Stimulated activated CD4-positive, alpha-beta T cell treated with anti-CD3 and anti-CD28 coated beads, Interleukin-1b, Interleukin-23, amount 100 ng/mL, for 24 hours (primary cell): ENCODE measurements at places on chromosomes 2 and 18.

DNA sequence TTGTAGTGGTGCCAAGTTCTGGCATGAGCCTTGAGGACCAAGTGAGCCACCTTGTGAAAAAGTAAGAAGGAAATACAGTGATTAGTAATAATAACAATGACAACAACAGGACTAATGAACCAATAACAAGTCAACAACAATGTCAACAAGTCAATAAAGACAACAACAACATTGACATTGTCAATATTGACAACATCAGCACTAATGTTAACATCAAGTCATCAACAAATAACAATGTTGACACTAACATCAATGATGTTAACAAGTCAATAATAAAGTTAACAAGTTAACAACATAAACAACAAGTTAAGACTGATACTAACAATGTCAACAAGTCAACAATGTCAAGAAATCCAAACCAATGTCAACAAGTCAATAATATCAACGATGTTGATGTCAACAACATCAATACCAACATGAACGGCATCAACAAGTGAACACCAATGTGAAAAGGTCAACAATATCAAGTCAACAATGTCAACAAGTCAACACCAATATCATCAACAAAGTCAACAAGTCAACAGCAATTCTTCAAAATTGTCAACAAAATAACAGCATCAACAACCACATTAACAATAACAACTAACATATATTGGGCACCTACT lies 24.0 kb downstream of the LCT start:
- no peak for DNase-seq

GRCh38 chr18:34075963-34076860 lies 148.5 kb downstream of the NOL4 start:
- no peak for DNase-seq

GRCh38 chr2:232502911-232503808 lies 15.5 kb upstream of the ECEL1 start:
- no peak for DNase-seq

- no peak for DNase-seq
Measured at GRCh38 chr2:149924028-149924427, 336.5 kb upstream of the MMADHC start.

- DNase-seq = no peak
Measured at GRCh38 chr18:10416065-10416464, 38.4 kb upstream of the APCDD1 start.

GRCh38 chr2:177078416-177078815 lies 134.2 kb upstream of the HNRNPA3 start:
- DNase-seq = no peak

- DNase-seq = no peak
Measured at GRCh38 chr18:4058179-4058578, 396.9 kb downstream of the DLGAP1 start.

GRCh38 chr18:53756610-53756972 lies 467.9 kb downstream of the MBD2 start:
- DNase-seq = no peak

DNA sequence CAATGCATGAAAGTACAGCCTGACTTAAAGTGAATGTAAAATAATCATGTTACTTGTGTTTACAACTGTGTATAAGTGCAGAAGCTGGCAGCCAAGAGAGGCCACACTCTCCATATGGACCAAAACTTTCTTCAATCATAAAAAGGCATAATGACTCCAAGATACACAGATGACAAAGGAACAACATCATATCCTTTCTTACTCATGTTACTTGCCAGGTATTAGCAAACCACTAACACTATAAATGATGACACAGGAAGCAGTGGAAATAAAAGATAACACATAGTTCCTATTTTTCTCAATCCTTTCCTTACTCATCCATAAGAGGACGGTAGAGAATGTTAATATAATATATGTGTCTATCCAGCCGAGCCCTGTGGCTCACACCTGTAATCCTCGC lies 400.0 kb upstream of the CDH2 start:
- DNase-seq = no peak

DNA sequence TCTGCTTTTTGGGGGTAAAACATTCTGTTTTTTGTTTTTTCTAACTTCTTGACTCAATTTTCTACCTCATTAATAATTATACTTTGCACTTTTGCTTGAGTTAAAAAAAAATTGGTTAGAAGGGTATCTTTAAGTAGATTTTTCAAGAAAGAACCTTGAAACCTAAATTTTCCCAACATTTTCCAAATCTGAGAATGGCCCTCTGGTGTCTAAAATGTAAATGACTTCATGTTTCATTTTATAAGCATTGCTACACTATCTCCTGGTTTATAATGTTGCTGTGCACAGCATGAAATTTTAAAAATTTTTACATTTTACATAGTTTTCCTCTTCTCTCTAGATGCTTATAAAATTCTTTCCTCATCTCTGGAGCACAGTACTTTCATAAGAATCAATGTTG lies 14.2 kb downstream of the EIF2AK2 start:
- DNase-seq = no peak

GRCh38 chr2:127860130-127860529 lies 2.2 kb upstream of the POLR2D start:
- no peak for DNase-seq

DNA sequence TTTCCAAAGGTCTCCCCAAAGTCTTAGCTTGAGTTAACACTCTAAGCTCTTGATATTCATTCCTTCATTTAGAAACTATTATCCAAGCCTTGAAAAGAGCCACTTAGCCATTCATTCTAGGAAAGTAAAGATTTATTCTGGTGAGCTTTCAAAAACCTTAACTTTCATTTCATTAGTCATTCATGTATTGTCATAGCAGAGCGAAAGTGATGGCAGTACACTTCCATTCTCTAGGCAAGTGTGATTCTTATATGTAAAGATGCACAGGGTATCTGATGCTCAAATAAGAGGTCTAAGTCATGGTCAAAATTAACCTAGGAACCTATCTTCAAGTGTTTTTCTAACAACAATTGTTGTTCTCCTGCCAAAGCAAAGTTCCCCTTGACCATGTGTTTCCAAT lies 553.0 kb upstream of the FANCL start:
- DNase-seq = no peak

DNA sequence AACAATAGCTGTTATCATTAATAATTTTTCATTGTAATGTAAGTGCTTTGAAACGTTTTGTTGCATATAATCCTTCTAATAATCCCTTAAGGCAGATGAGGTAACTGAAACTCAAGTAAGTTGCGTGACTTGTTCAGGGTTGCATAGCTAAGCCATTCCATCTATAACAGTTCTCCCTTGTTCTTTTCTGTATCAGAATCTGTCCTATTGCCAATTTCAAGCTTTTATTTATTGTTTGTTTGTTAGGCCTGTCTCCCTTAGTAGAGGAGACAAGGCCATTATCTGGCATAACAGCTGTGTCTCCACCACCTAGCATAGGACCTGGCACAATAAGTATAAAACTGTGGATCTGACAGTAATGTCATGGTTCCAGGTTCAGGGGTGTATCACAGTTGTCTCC lies 19.4 kb downstream of the BABAM2 start:
- DNase-seq = no peak

DNA sequence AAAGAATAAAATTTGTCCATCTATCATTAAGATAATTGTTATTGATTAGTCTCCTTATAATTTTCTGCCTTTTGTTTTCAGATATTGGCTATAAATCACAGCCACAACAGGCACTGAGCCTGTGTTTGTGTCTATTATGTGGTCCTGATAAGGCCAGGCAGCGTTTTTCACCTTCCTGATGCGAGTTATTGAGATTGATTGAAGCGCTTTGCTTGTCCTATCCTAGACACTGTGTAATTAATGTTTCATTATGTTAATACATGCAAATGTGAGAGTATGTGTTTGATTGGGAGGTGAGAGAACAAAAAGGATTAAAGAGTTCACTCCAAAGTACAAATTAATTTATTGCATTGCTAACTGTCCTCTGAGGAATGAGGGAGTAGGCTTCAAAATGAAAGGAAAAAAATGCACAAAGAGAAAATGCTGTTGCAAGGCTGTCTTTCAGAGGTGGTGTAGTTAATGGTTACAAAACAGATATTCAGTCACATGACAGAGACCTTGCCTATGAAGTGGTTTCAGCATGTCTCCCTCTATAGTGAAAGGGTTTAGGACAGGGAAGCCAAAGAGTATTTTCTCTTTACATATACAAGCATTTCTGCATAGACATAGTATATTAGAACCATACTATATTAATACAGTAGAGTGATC lies 391.1 kb downstream of the DCC start:
- no peak for DNase-seq

- DNase-seq = no peak
Measured at GRCh38 chr2:4110273-4110672, 406.9 kb downstream of the DCDC2C start.

GRCh38 chr2:129805899-129806298 lies 173.6 kb upstream of the RAB6C start:
- DNase-seq = no peak

- DNase-seq = no peak
Measured at GRCh38 chr2:186460465-186460864, 25.6 kb upstream of the ZC3H15 start.

GRCh38 chr2:1990151-1990589 lies 245.9 kb upstream of the PXDN start:
- DNase-seq = no peak

GRCh38 chr2:168851674-168852320 lies 38.4 kb downstream of the SPC25 start:
- no peak for DNase-seq

DNA sequence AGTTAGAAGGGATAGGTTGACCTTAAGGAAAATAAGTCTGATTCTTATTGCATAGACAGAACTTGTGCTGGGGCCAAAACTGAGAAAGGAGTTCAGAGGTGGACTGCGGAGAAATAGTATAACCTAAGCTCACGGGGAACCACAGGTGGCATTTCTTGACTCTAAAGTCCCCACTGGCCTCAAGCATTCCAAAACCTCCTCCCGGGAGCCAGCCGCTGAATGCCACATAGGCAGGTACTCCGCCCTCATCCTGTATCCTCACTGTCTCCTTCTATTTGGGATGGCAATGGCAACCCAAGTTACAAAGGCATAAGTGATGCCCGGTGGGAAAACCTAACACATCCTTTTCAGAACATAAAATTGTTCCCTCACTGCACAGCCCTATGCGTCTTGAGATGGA lies 173.0 kb downstream of the SP3 start:
- no peak for DNase-seq

DNA sequence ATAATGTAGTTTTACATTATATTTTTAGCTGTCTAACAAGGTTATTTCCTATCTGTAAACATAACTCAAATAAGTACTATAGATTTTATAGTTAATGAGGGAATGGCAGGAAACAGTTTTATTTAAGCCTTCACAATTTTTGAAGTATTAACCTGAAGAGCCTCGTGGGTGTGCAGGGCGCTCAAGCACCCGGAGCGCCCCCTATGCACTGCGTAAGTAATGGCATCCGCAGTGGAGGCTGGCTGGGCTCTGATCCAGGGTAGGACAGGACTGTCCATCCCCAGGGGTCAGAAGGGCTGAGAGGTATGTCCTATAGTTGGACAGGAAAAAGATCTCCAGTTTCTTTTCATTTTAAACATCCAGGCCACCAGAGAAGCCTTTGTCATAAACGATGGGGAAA lies 8.2 kb upstream of the GBX2 start:
- no peak for DNase-seq

DNA sequence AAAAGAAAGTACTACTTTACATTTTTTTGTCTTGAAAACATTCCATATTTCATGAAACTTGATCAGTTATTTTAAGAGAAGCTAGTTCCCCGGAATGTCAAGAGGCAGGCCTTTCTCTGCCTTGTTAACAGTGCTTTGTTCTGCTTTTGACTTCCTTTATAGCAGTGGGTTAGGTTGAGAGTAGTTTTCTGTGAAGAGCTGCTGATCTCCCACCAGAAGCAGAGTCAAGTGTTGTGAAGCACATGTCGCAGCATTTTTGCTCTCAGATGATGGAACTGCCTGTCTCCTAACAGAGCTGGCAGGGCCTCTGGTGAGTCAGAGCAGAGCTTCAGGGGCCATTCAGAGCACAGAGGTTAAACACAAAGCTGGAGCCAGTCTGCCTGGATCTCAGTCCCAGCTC lies 871.8 kb downstream of the SLC4A3 start:
- no peak for DNase-seq

GRCh38 chr2:28129955-28130695 lies 239.6 kb downstream of the BABAM2 start:
- DNase-seq = no peak

- DNase-seq = no peak
Measured at GRCh38 chr2:185161701-185162100, 563.4 kb downstream of the ZNF804A start.

DNA sequence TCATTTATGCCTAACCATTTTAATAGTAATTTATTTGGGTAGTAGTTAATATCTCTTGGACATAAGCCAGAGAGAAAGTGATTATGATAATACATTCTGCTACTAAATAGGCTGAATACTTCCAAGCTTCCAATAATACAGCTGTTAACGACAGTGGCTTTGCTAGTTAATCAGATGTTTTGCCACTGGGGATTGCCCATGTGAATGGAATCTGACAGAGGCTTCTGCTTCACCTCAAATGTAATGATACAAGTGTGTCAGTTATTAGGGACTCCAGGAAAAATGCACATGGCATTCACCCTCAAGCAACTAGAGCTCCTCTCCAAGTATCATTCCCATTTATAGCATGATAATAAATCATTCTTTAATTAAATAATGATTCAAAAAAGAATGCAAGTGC lies 185.0 kb upstream of the TMEFF2 start:
- DNase-seq = no peak

DNA sequence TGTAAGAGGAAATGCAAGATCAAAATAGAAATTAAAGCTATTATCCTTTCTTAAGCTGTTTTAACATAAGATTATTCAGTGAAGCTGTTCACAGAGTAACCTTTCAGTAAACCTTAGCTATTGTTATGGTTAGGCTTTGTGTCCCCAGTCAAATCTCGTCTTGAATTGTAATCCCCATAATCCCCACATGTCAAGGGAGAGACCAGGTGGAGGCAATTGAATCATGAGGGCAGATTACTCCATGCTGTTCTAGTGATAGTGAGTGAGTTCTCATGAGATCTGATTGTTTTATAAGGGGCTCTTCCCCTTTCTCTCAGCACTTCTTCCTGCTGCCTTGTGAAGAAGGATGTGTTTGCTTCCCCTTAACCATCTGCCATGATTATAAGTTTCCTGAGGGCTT lies 424.4 kb downstream of the DSEL start:
- DNase-seq = no peak

DNA sequence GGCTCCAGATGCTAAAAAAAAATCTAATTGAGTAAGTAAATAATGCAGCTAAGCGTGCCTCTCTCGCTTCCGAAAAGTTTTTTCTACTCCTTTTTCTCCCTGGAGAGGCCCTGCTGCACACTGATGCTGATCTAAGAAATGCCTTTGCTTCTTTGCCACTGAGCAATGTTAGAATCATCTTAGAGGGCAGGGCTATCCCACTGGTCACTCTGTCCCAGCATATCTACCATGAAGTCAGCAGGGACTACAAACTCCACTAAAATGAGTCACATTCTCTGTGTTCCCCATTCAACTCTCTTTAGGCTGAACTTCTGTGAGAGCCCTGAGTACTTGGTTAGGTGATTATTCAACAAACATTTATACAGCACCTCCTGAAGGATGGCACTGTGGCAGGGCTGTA lies 127.6 kb upstream of the LYPD1 start:
- DNase-seq = no peak

DNA sequence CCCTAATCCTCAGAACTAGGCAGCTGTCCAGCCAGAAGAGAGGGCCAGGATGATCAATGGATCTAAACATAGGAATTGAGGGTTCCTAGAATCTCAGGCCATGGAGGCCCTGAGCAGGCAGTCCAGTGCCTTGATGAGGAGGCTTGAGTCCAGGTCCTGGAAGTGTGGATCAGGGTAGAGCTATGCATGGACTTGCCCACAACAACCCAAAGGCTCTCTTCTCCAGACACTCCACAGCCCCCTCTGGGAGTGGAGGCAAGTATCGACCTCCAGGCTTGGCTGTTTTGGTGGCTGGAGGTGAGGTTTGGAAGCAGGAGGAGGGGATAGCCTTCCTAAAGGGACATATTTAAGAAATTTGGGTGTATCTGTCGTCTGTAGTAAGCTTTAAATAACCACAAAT lies 45.7 kb downstream of the NAPG start:
- no peak for DNase-seq
